ENCODE measurements at places on chromosomes 1 and 21.

GRCh38 chr21:15097580-15097979 lies 32.8 kb upstream of the NRIP1 start:
- no peak for DNase-seq

- DNase-seq = no peak
These were observed 65.3 kb downstream of the KAZN start for GRCh38 chr1:14663773-14664172.

DNA sequence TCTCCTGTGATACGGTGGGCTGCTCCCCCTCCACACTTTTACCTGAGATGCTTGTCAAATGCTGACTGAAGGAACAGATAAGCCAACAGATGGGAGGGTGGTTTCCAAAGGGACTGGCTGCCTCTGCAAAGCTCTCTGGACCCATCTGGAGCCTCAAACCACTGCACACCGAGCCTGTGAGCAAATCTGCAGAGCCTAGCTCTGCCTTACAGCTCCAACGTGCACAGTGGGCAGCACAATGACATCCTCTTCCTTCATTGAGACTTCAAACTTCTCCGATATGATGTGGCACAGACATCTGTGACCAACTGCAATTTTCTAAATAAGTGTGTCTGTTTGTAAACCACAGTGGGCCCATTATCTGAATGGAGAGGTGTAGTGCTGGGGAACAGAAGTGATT lies 26.2 kb upstream of the KNCN start:
- DNase-seq = no peak

DNA sequence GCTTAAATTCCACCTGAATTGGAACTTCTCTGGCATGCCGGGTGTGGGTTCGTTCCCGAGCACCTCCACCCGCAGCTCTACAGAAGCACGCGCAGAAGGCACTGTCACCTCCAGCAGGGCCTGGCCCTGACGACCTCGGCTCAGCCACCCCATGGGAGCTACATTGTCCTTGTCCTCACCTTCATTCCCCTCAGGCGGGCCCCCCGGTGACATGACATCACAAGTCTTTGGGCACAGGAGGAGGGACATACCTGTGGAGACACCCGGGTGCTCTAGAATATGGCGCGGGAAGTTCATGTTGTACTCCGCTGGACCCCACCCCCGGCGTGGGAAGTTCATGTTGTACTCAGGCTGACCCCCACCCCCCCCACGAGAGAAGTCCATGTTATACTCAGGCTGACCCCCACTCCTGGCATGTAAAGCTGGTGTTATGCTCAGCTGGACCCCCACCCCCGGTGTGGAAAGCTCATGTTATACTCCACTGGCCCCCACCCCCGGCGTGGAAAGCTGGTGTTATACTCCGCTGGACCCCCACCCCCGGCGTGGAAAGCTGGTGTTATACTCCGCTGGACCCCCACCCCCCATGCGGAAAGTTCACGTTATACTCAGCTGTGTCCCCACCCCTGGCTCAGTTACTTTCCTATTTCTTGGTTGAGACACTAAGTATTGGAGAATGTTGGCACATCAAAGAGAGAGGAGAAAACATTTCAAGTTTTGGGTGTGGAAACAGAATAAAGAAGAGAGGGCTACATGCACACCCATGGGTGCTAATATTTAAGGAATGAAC lies 37.6 kb downstream of the UMODL1 start:
- no peak for DNase-seq

GRCh38 chr1:38166461-38166860 lies 119.9 kb upstream of the POU3F1 start:
- no peak for DNase-seq

DNA sequence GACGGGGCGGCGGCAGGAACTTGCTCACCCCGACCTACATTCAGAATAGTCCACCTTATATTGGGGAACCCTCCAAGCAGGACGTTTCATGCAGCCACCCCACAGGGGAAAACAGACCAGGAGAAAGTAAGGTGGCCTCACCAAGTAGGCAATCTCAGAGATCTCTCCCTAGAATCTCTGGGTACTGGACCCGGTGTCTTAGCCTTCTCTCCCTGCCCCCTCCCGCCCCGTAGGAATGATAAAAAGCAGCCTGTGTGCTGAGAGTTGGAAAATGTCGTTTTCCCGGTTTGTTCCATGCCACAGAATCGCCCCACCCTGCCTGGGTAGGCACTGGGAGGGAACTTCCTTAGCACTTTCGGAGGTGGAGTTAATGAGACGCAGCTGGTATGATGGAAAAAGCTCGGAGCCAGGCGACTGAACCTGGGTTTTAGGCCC lies 789 bp upstream of the PTPN14 start:
- DNase-seq = no peak

DNA sequence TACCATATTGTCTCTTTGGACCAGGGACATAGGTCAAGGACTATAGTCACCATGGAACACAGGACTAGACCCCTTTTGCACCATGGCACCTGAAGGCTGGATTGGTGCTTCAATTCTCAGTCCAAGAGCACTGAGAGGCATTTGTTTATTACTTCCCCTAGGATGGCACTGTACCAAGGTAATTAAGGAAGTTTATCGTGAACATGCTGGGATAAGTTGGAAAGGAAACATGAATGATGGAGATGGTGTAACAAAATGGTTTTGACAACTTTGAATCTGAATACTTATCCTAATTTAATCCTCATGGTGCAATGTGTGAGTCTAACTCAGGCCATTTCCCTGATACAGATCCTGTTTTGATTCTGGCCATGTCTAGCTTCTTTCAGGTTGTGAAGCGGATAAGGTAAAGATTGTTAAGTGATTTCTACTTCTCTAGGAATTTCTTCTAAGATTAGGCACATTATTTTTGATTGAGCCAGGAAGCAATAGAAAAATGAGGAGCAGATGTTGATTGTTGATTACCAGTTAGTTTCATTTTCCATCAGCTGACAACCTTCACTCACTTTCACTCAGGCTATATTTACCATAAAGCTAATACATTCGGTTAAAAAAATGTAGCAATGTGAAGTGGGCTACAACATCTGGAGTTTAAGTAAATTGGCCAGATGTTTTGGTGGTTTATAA lies 37.3 kb upstream of the SIPA1L2 start:
- no peak for DNase-seq

GRCh38 chr1:22747021-22747734 lies 36.5 kb downstream of the EPHB2 start:
- no peak for DNase-seq

- DNase-seq = no peak
These were observed 52.6 kb downstream of the GLIS1 start for GRCh38 chr1:53686091-53686964.

GRCh38 chr1:156676114-156676819 lies 940 bp downstream of the NES start:
- DNase-seq = no peak

- no peak for DNase-seq
These were observed 17.4 kb downstream of the DEPDC1 start for GRCh38 chr1:68479501-68479900.

DNA sequence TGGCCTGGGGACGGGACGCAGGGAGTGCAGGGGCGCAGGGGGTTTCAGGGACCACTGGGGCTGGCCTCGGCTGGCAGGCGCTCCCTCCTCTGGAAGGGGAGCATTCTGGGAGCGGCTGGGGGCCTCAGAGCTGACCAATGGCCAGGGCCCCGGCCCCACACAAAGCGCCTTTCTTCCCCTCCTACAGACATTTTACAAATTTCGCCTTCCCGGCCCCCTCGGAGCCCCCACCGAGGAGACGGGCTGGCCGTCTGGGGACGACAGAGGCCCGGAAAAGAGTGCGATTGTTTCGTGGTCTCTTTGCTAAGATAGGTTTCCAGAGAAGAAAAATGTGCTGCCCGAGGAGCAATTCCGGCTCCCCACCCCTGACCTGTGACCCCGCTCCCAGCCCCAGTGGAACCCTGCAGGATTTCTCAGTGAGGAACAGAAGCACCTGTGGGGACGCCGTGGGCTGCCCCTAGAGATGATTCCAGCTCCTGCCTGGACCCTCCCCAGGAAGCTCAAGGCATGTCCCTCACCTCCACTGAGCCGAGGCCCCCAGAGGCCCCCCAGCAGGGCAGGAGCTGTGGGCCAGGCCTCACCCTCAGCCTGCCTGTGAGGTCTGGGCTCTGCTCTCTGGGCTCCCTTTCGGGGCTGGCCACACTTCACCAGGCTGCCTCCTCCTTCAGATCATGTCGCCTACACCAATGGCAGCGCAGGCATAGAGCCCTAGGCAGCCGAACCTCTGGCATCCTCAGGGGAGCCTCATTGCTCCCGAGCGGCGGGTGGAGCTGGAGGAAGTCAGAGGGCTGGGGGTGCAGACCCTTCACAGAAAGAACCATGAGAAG lies 15.0 kb upstream of the PLEKHG5 start:
- no peak for DNase-seq

- DNase-seq = no peak
These were observed 89.9 kb downstream of the IER5 start for GRCh38 chr1:181178241-181178879.

- DNase-seq = no peak
These were observed 1.3 kb downstream of the TMEM35B start for GRCh38 chr1:34983700-34984355.

DNA sequence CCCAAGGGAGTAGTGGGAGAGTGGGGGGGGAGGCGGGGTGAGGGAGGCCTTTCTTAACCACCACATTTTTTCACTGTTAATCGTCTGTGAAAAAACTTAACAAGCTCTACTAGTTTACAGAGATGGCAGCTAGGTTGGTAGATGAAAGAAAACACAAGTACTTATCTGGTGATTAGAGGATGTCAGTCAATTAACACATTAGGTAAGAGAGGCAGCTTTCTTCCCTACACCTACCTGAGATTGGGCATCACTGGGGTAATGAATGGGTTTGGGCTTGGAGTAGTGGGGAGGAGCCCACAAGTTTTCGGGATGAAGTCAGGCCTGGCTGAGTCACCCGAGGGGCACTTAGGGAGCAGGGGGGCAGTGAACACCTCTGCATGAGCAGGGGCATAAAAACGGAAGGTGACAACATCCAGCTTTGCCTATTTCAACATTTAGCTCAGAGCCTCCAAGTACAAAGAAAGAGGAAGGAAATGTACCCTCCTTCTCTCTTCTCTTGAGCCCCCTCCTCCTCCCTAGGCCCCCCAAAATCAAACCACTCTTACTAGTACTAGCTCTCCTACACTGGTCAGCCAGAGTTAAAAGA lies 2.5 kb downstream of the LBR start:
- no peak for DNase-seq

DNA sequence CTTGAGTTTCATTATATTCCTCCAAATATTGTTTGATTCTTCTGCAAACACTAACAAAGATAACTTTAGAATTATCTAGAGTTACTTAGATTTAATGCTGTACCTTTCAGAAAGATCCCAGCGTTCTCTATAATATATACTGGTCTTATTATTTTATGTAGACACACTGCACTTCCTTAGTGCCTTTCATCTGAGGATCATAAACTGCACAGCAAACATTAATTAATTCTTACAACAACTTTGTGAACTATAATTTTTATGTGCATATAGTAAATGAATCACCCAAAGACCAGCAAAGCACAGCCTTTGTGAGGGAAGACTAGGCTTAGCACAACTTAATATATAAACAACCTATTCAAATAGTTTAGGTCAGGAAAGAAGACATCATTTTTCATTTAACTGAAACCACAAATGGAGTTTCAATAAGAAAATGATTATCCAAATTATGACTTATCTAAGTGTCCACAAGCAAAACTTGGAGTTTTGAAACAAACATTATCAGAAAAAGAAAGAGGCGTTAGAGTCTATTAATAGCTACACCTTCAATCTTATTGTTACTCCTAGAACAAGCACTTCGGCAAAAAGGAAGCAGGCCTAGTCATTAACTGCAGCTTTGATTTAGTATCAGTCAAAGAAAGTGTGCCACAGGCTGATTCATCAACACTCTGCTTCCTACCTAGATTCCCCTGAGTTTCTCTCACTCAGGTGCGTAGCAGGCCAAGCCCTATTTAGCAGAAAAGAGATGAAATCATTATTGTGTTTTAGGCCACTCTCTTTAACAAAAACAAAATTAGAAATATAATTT lies 22.5 kb upstream of the RC3H1 start:
- DNase-seq = no peak

GRCh38 chr1:91651661-91652071 lies 151.0 kb downstream of the CDC7 start:
- DNase-seq = no peak

DNA sequence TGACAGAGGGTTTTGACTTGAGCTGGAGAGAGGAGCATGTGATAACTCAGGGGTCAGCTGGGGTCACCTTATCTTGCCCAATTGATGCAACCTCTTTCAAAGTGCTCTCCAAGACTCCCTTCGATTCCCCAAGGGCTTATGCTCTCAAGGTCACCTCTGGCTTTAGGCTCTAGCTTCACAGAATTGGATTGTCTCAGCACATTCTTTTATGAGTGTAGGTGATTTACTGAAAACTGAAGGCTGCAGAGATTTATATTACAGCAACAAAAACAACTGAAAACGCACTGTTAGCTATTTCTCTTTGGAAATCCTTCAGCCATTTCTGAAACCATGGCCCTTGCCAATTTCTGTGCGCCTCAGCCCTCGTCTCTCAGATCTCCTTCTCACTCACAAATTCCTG lies 34.5 kb upstream of the MAP1LC3C start:
- no peak for DNase-seq

GRCh38 chr21:27761623-27762022 lies 794.7 kb upstream of the ADAMTS5 start:
- no peak for DNase-seq

DNA sequence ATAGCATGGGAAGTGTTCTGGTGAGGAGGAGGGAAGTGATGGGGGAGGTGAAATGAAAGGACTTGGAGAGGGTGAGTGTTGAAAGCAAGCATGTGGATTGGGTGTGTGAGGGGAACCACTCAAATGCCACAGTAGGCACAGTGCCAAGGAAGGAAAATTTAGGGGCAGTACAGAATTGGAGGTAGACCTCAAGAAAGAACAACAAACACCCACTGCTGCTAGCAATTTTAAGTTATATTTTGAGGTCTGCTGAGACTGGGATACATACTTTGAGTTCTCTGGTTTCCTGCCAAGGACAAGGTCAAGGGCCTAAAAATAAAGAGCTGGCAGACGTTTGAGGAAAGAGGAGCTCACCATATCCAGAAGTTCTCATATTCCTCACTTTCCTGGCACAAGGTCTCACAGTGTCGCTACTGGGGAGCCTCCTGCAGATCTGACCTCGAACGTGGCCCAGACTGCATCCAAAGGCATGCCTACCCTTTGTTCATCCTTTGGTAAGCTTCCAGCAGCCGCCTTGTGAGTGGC lies 104.0 kb downstream of the BRINP2 start:
- no peak for DNase-seq

- no peak for DNase-seq
These were observed 333.8 kb downstream of the HHAT start for GRCh38 chr1:210662291-210663050.

GRCh38 chr1:222739929-222740328 lies 2.9 kb downstream of the FAM177B start:
- DNase-seq = no peak

GRCh38 chr1:178374016-178374415 lies 122.7 kb downstream of the CLEC20A start:
- DNase-seq = no peak

- no peak for DNase-seq
These were observed 472 bp downstream of the DTL start for GRCh38 chr1:212035835-212036605.

DNA sequence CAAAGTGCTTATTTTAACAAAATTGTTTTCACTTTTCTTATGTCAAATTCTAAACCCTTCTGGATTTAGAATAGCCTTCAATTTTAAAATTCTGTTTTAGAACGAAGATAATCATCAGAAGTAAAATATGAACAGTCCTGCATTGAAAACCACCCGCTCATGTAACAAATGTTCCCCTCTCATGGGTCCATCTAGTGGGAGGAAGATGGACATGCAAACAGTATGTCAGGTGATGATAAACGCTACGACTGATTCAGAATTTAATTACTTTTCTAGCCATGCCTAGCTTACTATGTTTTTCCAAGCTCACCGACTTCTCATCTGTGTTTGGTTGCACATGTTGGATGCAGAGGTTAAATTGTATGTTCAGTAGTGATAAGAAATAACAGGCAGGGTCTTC lies 23.5 kb downstream of the SOD1 start:
- DNase-seq = no peak
